ENCODE measurements at places on chromosomes 2 and 18.

DNA sequence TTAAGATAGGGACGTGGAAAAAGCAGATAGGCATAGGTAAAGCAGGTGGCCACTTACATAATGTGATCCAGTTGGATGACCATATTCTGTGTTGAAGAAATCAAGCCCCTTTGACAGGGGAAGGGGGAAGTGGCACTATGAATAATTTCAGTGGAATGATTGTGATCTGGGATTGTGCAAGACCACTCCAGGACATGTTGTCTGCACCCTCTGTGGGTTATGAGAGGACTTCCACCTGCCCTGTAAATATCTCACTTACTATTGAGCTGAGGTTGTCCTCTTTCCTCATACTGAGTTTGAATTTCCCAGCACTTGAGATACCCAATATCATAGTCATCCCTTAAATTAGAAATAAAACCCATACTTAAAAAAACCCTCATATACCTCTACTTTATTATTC lies 220.7 kb downstream of the IRS1 start:
- DNase-seq, result no peak

DNA sequence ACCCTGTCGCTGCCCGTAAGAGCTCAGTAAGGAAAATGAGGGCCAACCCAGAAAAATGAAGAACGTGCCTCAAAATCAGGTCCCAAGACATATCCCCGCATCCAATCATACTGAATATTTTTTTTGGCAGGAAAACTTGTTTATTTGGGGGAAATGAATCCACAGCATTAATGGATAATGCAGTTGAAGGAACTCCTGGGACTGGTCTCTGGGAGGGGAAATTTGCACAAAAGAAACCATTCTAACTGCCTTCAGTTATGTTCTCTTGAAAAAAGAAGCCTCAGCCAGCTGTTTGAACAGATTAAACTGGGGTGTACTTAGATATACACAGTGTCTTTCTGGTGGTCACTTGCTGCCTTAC lies 61.3 kb downstream of the SPRED2 start:
- no peak for DNase-seq

- DNase-seq, result no peak
These were observed 154.0 kb downstream of the WDPCP start for GRCh38 chr2:63434024-63435001.

GRCh38 chr2:5942204-5942603 lies 250.0 kb downstream of the SOX11 start:
- DNase-seq, result no peak

DNA sequence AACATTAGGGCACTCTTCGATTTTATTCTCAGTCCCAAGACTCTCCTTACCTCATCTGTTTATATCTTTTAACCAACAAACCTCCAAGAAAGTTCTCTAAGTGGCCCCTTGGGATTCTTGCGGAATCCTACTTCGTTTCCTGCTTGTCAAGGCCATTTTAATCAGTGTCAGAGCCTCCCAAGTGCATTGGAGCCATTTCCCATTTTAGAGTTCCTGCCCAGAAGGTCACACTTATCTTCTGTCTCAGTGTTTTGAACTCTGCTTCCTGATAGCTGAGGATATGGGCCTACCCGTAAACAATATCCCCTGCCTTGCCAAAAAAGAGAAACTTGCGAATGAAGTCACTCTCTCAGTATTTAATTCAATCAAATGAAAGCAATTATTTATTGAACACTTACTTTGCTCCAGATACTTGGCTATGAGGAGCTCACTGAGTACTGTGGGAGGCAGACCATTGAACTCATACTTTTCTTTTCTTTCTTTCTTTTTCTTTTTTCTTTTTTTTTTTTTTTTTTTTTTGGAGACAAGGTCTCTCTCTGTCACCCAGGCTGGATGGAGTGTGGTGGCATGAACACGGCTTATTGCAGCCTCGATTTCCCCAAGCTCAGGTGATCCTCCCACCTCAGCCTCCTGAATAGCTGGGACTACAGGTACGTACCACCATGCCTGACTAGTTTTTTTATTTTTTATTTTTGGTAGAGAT lies 5.7 kb upstream of the NOSTRIN start:
- DNase-seq, result no peak

- no peak for DNase-seq
These were observed 108.8 kb downstream of the MTCL1 start for GRCh38 chr18:8814206-8814605.

DNA sequence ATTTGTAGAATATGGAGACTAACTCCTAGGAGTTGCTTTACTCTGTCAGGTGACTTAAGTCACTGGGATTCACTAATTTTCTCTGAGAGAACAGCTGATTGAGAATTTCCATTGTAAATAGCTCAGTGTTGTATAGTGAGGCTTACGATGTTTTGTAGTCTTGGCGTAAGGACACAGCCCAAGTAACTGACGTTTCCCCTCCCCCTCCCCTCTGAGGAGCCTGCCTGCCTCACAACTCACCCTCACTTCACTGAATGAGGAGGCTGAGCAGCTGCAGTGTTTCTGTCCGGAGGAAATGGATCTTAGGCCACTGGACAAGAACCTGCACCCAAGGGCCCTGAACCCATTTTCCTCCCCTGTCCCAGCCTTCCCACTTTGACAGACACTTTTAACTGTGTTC lies 264.6 kb downstream of the PHLPP1 start:
- DNase-seq, result no peak

DNA sequence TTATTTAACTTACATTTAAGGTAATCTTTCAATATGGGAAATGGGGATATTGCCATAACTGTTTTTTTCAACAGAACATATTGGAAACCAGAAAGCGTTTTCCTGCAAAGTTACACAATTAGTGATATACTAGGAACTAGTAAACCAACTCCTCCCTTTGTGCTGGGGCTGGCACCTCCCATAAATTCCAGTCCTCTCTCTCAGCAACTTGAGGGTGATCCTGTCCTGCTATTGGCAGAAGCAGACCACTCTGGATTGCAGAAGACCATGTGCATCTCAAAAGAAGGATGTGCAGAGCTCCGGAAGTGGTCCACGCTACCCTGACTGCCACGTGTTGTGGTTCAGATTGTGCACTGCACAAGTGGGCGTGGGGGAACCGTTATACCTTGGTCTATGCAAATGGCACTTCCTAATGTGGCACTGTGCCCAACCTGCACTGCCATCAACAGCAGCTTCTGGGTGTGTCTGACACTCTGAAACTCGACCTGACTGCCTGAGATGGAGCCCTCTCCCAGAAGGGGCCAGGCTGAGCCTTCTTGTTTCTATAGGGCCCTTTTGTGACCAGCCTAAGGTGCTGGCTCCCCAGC lies 219.2 kb downstream of the ZNF516 start:
- DNase-seq, result no peak

DNA sequence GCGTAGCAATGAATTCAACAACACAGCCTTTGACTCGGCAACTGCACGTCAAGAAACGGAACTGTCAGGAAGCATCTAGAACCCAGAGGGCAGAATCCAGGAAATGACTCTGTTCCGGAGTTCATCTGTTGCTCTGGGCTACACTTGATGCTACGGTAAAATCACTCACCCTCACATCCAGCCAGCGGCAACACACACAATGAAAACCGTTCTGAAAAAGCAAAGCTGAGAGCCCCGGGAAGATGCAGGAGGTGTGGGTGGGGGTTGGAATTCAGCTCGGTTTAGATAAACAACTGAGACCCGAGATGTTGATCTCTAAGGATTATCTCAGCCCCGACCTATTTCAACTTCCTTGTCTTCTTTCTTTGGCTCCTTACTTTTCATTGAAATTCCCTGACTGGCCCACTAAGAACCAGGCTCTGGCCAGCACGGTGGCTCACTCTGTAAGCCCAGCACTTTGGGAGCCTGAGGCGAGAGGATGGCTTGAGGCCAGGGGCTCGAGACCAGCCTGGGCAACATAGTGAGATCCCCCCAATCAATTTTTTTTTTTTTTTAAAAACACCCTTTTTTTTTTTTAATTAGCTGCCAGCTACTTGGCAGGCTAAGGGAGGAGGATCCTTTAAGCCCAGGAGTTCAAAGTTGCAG lies 13.3 kb upstream of the RAB17 start:
- DNase-seq, result peak; percentile 51

DNA sequence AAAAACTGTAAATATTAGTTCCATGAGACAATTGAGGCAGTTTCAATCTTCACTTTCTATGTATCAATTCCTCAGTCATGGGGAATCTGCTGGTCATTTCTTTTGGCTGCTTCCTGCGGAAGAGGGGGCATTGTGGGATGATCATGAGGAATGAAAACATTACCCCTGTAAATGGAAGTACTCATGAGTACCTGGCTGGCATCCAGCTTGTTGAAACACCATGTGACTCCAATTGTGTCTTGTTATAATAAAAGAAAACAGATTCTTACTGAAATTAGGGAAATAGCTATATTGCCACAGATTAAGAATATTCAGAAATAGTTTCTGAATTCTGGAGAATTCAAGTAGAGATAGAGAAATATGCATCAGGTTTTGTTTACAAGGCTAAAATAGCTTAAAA lies 41.6 kb upstream of the GPR39 start:
- no peak for DNase-seq

GRCh38 chr2:80748592-80748991 lies 444.0 kb upstream of the LRRTM1 start:
- DNase-seq, result no peak

DNA sequence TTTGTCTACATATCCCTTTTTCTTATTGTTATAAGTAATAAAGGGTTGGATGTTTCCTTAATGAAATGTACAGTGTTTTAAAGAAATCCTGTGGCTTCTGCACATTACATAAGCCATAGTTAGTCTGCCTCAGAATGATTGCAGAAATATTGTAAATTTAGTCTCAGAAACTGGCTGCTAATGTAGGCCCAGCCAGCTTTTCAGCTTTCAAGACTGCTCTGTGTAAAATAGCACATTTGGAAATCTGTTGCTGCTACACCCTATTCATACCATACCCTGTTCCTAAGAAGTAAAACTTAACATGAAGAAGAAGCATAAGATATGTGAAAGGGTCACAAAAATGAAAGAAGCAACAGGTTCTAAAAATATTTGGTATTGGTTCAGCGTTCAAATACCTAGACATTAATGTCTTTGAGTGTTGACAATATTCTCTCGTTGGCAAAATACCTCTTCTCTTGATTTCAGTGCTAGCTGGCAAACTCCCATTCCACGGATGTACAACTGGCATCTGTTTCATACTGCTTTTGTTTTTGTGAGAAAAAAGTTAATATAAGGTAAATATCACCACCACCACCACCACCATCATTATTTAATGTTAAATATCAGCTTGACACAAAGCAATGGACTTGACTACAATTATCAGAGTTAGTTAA lies 19.2 kb upstream of the NCKAP1 start:
- no peak for DNase-seq

DNA sequence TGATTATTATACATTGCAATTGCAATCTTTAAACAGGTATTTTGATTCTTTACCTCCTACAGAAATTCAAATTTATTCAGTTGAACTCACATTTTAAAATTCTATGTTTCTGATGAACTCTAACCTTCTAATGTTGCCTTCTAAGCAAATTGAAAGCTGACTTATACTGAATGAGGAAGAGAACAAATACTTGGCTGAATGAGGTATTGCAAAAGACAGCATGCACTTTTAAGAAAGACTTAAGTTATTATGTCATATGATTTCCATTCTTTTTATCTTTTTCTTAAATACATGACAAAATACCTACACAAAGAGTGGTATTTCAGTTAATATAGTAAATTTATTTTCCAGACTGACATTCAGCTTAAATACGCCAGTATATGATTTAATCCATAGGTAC lies 64.7 kb downstream of the FAM228A start:
- DNase-seq, result no peak

- no peak for DNase-seq
These were observed 387.9 kb upstream of the POU3F3 start for GRCh38 chr2:104465981-104466380.

DNA sequence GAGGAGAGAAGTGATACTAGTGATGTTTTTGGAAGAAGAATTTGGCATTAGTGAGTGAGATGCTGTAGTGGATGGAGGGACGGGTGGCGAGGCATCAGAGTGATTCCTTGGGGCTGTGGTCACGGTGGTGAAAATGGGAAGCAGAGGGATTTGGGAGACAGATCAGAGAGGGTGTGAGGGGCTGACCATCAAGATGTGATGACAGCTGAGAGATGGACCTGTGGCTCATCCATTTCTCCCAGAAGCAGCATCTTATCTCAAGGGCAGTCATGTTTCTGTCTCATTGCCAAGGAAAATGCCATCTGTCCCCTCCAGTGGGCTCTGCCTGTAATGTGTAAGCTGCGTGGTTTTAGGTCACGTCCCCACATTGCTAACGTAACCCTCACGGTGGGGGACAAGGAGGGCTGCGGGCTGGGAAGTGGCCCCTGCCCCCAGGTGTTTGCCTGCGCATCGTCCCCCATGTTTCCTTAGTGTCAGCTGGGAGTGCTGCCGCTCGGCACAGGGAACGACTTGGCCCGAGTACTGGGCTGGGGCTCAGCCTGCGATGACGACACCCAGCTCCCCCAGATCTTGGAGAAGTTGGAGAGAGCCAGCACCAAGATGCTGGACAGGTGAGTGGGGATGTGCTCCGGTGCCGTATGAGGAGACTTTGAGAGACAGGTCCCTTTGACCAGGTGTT lies 91.0 kb downstream of the DGKD start:
- DNase-seq, result no peak

GRCh38 chr2:29112379-29112778 lies 2.8 kb upstream of the CLIP4 start:
- DNase-seq, result no peak

DNA sequence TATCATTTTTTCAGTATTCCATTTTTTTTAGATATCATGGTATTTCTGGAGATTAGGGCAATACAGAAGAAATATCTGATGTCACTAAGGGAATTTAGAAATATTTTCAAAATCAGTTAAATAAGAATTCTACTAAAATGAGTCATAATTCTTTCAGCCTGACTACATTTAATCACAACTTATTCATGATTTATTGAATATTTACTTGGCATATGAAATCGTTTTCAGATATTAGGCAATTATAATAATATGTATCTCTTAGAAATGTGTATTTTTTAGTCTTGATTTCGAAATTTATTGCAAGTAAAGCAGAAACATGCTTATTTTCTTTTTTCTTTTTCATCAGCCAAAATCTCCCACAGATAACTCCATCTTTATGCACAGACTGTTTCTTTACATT lies 142.2 kb downstream of the CCDC102B start:
- DNase-seq, result no peak

- DNase-seq, result no peak
These were observed 117.1 kb upstream of the NXPH2 start for GRCh38 chr2:138897274-138897673.

- no peak for DNase-seq
These were observed 61.4 kb downstream of the SLC4A3 start for GRCh38 chr2:219688560-219689445.

DNA sequence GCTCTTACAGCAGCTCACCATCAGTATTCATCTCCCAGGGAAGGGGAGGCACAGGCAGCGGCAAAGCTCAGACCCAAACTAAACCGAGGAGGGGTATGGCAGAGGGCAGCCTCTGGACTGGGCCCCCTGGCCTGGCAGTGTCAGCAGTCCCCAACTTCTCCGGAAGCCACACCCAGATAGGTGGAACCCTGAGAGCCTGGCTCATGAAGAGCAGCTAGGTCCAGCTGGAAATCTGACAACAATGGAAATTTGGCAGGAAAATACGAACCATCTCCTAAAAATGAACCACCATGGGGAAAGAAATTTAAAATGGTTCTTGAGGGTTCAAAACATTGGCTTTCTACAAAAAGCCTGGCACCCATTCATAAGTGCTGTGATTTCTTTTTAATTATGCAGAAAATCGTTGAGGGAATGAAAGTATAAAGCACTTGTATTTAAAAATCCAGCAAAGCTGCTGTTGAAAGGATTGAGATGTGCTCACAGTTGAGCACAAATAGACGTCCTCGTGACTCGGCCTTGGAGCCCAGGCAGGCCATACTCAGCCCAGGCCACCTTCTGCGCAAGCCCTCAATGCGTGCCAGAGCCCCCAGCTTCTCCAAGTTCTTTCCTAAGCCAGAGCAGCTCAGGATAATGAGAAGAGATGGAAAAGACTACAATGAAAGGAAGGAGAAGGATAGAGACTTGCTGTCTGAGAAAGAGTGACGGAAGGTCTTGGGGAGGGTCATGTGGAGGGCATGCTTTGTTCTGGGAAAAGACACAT lies 93.0 kb downstream of the COL6A3 start:
- no peak for DNase-seq

Measured in activated CD4-positive, alpha-beta T cell treated with anti-CD3 and anti-CD28 coated beads, Interleukin-2, Interleukin-4, amounts not matched to agents 100 ng/mL and 50 ng/mL, durations not matched to agents 16 hours and 8 hours (primary cell).